ENCODE measurements at places on chromosomes 1 and 21.
A peak's percentile ranks its signal among the peaks of the same experiment; 100 is the strongest.

GRCh38 chr1:172670316-172670715 is 11.4 kb downstream of the FASLG start:
- no peak for DNase-seq
- no peaks in the 10 kb centered on the region for H3K36me3 ChIP-seq
- no peak overlapping the region for H3K4me3 ChIP-seq

DNA sequence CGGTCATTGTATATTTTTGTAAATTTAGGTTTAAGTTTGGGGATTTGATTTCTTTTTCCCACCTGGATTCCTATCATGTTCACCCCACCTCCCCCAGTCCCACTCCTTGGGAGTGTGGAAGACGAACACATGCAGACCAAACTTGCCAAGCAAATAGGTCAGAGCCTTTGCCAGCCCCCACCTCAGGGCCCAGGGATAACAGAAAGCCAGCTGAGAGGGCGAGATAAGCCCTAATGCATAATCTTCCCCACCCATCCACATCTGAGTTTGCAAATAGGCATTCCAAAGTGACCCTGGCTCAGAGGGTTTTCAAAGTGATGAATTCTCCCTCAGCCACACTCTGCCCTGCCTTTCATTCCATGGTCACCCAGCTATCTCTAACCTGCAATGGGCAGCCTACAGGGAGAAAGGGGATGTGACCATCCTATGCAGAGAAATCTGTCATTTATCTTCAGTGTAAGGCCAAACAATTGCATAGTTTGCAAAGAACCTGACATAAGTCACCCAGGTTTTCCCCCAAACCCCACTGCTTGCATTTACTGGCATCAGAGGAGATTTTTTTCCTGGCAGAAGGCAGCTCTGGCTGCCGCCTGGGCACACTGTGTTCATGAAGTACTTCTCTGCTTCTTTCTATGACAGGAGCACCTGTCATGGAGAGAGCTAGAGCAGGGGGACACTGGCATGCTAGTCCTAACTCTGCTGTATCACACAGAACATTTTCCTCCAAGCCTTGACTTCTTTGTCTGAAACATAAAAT is 69.0 kb upstream of the NFIA start:
- no peaks in the 10 kb centered on the region for H3K4me1 ChIP-seq
- H3K27me3 ChIP-seq: no peaks in the 10 kb centered on the region
- H3K36me3 ChIP-seq: no peaks in the 10 kb centered on the region
- H3K4me3 ChIP-seq: no peak overlapping the region
- no peak overlapping the region for H3K27ac ChIP-seq
- no peak for DNase-seq

- no peaks in the 10 kb centered on the region for H3K27me3 ChIP-seq
- no peaks in the 10 kb centered on the region for H3K36me3 ChIP-seq
- peaks cover 11% of the 10 kb centered on the region for H3K4me1 ChIP-seq
These were observed 122.9 kb downstream of the ROR1 start for GRCh38 chr1:63896755-63897154.

- H3K4me1 ChIP-seq: peaks cover 43% of the 10 kb centered on the region
- no peaks in the 10 kb centered on the region for H3K27me3 ChIP-seq
- no peak overlapping the region for H3K4me3 ChIP-seq
- H3K36me3 ChIP-seq: no peaks in the 10 kb centered on the region
- H3K27ac ChIP-seq: no peak overlapping the region
These were observed 6.5 kb upstream of the ECE1 start for GRCh38 chr1:21296509-21297354.

DNA sequence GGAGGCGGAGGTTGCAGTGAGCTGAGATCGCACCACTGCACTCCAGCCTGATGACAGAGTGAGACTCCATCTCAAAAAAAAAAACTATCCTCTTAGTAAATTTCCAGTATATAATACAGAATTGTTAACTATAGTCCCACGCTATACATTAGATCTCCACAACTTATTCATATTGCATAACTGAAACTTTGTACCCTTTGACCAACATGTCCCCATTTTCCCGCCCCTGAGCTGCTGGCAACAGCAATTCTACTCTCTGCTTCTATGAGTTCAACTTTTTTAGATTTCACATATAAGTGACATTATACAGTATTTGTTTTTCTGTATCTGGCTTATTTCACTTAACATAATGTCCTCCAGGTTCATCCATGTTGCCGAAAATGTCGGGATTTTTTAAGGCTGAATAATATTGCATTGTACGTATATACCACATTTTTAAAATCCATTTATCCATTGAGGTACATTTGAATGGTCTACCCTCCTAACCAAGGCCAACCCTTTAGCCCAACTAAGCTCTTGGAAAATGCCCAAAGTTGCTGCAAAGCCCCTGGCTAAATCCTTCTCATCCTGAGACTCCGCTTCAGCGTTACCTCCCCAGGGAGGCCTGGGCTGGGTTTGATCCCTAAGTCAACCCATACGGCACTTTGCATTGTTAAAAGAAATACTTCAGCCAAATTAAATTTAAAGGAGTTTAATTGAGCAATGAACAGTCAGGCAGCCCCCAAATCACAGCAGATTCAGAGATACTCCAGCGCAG is 34.2 kb downstream of the NEK2 start:
- no peaks in the 10 kb centered on the region for H3K27me3 ChIP-seq
- DNase-seq: no peak
- no peak overlapping the region for H3K27ac ChIP-seq
- H3K36me3 ChIP-seq: no peaks in the 10 kb centered on the region
- H3K4me1 ChIP-seq: no peaks in the 10 kb centered on the region

DNA sequence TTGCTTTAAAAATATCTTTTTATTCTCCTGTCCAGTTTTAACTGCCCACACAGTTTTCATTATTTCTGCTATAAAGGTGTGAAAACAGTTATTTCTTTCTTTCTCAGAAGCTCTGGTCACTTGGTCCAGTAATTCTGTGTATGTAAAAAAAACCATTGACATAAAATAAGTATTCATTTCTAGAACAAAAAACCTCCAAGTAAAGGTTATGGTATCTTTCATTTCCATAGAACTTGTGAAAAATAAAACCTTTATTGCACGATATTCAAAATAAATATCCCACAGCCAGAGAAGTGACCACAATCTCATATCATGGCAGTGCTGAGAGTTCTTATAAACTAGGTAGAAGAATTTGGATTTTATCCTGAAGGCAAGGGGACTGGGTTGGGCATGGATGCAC is 96.9 kb upstream of the TNFSF4 start:
- no peak overlapping the region for H3K27ac ChIP-seq
- no peak for DNase-seq
- H3K27me3 ChIP-seq: no peaks in the 10 kb centered on the region
- no peak overlapping the region for H3K4me3 ChIP-seq
- peaks cover 10% of the 10 kb centered on the region for H3K4me1 ChIP-seq

- H3K4me1 ChIP-seq: peaks cover 17% of the 10 kb centered on the region
- no peaks in the 10 kb centered on the region for H3K27me3 ChIP-seq
- no peak for DNase-seq
- H3K27ac ChIP-seq: no peak overlapping the region
- H3K4me3 ChIP-seq: no peak overlapping the region
- H3K36me3 ChIP-seq: no peaks in the 10 kb centered on the region
These were observed 20.9 kb upstream of the LRP8 start for GRCh38 chr1:53348486-53349368.

DNA sequence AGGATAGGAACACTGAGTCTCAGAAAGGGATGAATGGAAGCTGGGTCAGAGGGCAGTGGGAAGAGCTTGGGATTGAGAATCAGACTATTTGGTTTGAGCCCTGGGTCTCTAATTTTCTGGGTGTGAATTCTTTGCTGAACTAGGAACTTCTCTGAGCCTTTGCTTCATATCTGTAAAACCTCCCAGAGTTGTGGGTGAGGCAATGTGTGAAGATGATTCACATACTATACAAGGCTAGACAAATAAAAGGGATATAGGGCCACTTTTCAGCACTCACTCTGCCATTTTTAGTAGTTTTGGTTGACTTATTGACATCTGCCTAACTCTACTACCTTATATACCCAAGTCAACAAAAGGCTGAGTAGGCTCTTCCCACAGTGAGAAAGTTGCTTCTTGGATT is 77.7 kb upstream of the JUN start:
- H3K4me1 ChIP-seq: peaks cover 27% of the 10 kb centered on the region
- H3K27me3 ChIP-seq: no peaks in the 10 kb centered on the region
- no peak overlapping the region for H3K4me3 ChIP-seq
- no peak for DNase-seq
- H3K27ac ChIP-seq: no peak overlapping the region

GRCh38 chr21:38341546-38342012 is 84.8 kb downstream of the KCNJ15 start:
- no peak overlapping the region for H3K4me3 ChIP-seq
- H3K27me3 ChIP-seq: no peaks in the 10 kb centered on the region
- no peak for DNase-seq
- no peak overlapping the region for H3K27ac ChIP-seq
- H3K4me1 ChIP-seq: no peaks in the 10 kb centered on the region
- H3K36me3 ChIP-seq: no peaks in the 10 kb centered on the region

GRCh38 chr1:226158457-226158856 is 28.1 kb downstream of the ACBD3 start:
- H3K4me1 ChIP-seq: peaks cover 14% of the 10 kb centered on the region
- no peak overlapping the region for H3K4me3 ChIP-seq
- peaks cover 43% of the 10 kb centered on the region for H3K36me3 ChIP-seq
- no peak for DNase-seq
- H3K27me3 ChIP-seq: no peaks in the 10 kb centered on the region
- peak overlapping the region; percentile 1 for H3K27ac ChIP-seq

DNA sequence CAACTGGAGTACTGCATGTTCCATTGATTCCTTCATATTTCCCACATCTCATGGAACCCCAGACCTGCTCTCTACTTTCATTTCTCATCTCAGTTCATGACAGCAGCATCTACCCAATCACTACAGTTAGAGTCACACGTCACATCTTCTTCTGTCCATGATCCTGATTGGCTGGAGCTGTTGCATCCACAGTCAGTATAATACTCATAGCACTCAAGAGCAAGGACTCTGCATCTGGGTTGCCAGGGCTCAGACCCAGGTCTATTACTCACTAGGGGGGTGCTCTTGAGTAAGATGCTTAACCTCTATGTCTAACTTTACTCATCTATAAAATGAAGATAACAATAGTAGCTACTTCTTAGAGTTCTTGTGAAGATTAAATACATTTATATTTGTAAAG is 4.4 kb upstream of the XPR1 start:
- H3K4me1 ChIP-seq: peaks cover 8% of the 10 kb centered on the region
- no peaks in the 10 kb centered on the region for H3K36me3 ChIP-seq
- no peak for DNase-seq
- H3K4me3 ChIP-seq: no peak overlapping the region
- no peak overlapping the region for H3K27ac ChIP-seq
- H3K27me3 ChIP-seq: no peaks in the 10 kb centered on the region

GRCh38 chr21:46500224-46500861 is 41.7 kb downstream of the DIP2A start:
- no peak for DNase-seq
- H3K27me3 ChIP-seq: no peaks in the 10 kb centered on the region
- H3K4me3 ChIP-seq: no peak overlapping the region
- peaks cover 26% of the 10 kb centered on the region for H3K4me1 ChIP-seq
- peaks cover 6% of the 10 kb centered on the region for H3K36me3 ChIP-seq
- H3K27ac ChIP-seq: peak overlapping the region; percentile 80

DNA sequence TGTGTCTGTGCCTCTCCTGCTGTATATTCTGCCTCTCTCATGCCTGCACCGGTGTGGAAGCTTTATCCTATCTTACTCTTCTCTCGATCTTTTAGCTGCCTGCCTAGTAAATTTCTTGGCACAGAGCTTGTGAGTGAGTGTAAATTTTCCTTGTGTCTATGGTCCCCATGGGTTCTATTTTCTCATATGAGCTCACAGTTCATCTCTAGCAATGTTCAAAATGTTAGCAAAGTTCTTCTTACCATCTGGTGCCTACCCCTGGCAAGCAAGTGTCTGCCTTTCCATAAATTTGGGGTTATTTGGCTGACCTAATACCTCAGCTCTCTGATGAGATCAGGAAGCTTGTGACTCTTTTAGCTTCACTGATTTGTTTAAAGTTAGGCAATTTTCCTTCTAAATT is 572.1 kb upstream of the BRINP3 start:
- no peaks in the 10 kb centered on the region for H3K4me1 ChIP-seq
- H3K36me3 ChIP-seq: no peaks in the 10 kb centered on the region
- H3K27me3 ChIP-seq: no peaks in the 10 kb centered on the region
- no peak for DNase-seq

GRCh38 chr21:33244082-33244778 is 14.5 kb downstream of the IFNAR2 start:
- H3K36me3 ChIP-seq: peaks cover 17% of the 10 kb centered on the region
- no peaks in the 10 kb centered on the region for H3K27me3 ChIP-seq
- peak overlapping the region; percentile 64 for H3K27ac ChIP-seq
- DNase-seq: no peak

GRCh38 chr1:22875841-22876240 is 96.8 kb downstream of the LACTBL1 start:
- H3K4me3 ChIP-seq: no peak overlapping the region
- no peaks in the 10 kb centered on the region for H3K4me1 ChIP-seq
- DNase-seq: no peak

GRCh38 chr21:29378832-29379231 is 80.1 kb downstream of the BACH1 start:
- H3K36me3 ChIP-seq: no peaks in the 10 kb centered on the region
- H3K4me3 ChIP-seq: no peak overlapping the region
- DNase-seq: no peak
- H3K27me3 ChIP-seq: no peaks in the 10 kb centered on the region

- H3K27ac ChIP-seq: no peak overlapping the region
- peaks cover 21% of the 10 kb centered on the region for H3K36me3 ChIP-seq
- H3K27me3 ChIP-seq: no peaks in the 10 kb centered on the region
- peaks cover 6% of the 10 kb centered on the region for H3K4me1 ChIP-seq
- no peak overlapping the region for H3K4me3 ChIP-seq
These were observed 35.4 kb upstream of the TRAPPC10 start for GRCh38 chr21:43976661-43977060.

DNA sequence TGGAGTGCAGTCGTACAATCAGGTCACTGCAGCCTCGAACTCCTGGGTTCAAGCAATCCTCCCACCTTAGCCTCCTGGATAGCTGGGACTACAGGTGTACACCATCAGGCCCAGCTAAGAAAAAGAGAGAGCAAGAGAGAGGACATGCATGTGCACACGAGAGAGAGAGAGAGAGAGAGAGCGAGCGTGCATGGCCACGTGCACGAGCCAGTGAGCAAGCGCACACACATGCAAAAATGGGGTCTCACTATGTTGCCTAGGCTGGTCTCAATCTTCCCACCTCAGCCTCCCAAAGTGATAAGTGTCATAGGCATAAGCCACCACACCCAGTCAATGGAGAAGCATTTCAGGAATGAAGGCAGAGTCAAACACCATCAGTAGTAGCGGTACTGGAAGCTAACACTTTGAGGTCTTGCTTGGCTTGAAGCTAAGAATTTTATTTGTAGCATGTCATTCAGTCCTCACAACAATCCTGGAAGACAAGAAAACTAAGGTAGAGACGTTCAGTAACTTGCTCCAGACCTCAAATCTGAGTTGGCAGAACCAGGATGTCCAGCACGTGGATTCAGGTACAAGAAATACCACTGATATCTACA is 14.5 kb downstream of the GNB1 start:
- no peak overlapping the region for H3K4me3 ChIP-seq
- peaks cover 44% of the 10 kb centered on the region for H3K36me3 ChIP-seq
- H3K27me3 ChIP-seq: no peaks in the 10 kb centered on the region
- H3K4me1 ChIP-seq: no peaks in the 10 kb centered on the region
- no peak overlapping the region for H3K27ac ChIP-seq

- peaks cover 78% of the 10 kb centered on the region for H3K4me1 ChIP-seq
- H3K36me3 ChIP-seq: peaks cover 19% of the 10 kb centered on the region
- H3K27me3 ChIP-seq: no peaks in the 10 kb centered on the region
- no peak for DNase-seq
- H3K4me3 ChIP-seq: peak overlapping the region; percentile 97
These were observed 27.1 kb upstream of the RUNX3 start for GRCh38 chr1:24957016-24957807.
